ENCODE measurements at places on chromosomes 2 and 18.

GRCh38 chr18:2846636-2847316, at the start of gene EMILIN2:
TSS of gene EMILIN2 (plus strand) at chr18:2847006. CDS start at chr18:2847189, 183 bp downstream.
- peaks cover 4% of the 10 kb centered on the region for H3K27me3 ChIP-seq
- H3K36me3 ChIP-seq = no peaks in the 10 kb centered on the region
- H3K4me1 ChIP-seq = no peaks in the 10 kb centered on the region
- peak within 1 kb of the TSS; percentile 59 for H3K4me3 ChIP-seq
- H3K27ac ChIP-seq = no peak within 1 kb of the TSS
- DNase-seq = no peak

DNA sequence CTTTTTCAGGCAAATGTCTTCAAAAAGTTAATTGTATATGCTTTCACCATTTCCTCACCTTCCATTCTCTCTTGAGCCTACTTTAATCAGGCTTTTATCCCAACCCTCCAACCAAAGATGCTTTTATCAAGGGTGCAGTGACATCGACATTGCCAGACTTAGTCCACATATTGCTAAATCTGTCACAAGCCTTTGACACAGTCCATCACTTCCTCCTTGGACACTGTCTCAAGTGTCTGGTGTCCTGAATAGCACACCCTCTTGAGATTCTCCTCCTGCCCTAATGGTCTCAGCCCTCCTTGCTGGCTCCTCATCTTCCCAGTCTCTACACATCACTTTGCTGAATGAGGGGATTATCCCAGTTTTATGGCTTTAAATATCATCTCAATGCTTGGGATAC, 147.5 kb upstream of the SLC39A10 start:
- no peak for DNase-seq
- H3K36me3 ChIP-seq = no peaks in the 10 kb centered on the region
- H3K4me1 ChIP-seq = peaks cover 3% of the 10 kb centered on the region
- H3K4me3 ChIP-seq = no peak overlapping the region
- no peaks in the 10 kb centered on the region for H3K27me3 ChIP-seq

DNA sequence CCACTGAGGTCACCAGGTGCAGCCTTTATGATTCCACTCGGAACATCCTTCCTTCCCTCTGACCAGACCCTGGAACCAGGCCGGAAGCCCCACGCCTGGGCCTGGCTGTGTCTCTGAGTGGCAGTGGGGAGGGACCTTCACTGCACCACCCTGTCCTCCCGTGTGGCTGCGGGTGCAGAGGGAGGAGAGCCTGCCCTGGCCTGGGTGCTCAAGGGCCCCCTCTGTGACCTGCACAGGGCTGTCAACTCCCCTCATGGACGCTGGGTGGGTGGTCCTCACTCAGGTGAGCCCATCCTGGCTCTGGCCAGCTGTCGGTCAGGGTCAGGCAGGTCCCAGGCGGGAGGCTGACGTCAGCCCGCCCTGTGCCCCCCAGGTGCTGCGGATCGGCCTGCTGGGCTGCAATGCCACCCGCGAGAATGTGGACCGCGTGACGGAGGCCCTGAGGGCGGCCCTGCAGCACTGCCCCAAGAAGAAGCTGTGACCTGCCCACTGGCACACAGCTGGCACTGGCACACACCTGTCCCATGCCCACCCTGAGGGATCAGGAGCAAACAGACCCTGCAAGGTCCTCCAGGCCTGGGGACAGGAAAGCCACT, 9.8 kb downstream of the AGXT start:
- no peak overlapping the region for H3K27ac ChIP-seq
- DNase-seq = no peak
- H3K4me1 ChIP-seq = no peaks in the 10 kb centered on the region
- H3K27me3 ChIP-seq = no peaks in the 10 kb centered on the region

- H3K27ac ChIP-seq = 0 out of 2 replicates have a peak overlapping the region, but pooled peaks have one; percentile 6
- H3K36me3 ChIP-seq = no peaks in the 10 kb centered on the region
- no peak for DNase-seq
- no peaks in the 10 kb centered on the region for H3K4me1 ChIP-seq
- no peak overlapping the region for H3K4me3 ChIP-seq
Measured at GRCh38 chr2:182921234-182921633, 54.8 kb upstream of the FRZB start.

DNA sequence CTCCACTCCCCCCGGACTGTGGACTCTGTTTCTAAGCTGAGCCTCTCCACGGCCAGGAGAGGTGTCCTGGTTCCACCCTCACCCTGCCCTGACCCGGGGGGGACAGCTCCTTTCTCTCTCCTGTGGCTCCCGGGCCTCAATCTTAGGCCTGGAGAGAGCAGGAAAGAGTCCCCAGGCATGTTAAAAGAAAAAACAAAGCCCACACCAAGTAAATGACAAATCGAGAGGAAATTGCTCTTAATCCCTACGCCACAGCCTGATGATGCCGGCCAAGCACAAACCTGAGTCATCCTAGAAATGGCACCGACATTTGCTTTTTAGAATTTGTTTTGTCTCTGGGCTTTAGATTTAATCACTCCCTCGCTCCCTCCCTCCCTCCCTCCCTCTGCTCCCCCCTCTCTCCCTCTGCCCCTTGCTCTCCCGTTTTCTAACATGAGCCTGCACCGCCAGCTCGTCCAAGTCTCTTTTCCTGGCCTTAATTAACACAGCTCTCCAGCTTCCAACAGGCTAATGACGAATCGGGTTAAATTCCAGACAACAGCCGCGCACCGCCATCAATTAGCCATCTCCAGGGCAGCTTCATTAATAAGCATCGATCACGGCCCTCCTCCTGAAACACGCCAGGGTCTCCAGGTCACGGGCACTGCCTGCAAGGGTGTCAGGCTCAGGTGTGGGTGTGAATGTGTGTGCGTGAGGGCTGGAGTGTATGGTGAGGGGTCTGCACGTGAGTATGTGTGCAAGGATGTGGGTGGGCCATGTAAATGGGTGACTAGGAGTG, 230.8 kb downstream of the CELF4 start:
- H3K36me3 ChIP-seq = no peaks in the 10 kb centered on the region
- H3K4me1 ChIP-seq = no peaks in the 10 kb centered on the region
- H3K27ac ChIP-seq = no peak overlapping the region

GRCh38 chr2:225771701-225772100, 372.2 kb downstream of the NYAP2 start:
- H3K36me3 ChIP-seq = no peaks in the 10 kb centered on the region
- H3K4me1 ChIP-seq = no peaks in the 10 kb centered on the region
- no peak for DNase-seq
- H3K4me3 ChIP-seq = no peak overlapping the region
- H3K27ac ChIP-seq = no peak overlapping the region
- no peaks in the 10 kb centered on the region for H3K27me3 ChIP-seq

DNA sequence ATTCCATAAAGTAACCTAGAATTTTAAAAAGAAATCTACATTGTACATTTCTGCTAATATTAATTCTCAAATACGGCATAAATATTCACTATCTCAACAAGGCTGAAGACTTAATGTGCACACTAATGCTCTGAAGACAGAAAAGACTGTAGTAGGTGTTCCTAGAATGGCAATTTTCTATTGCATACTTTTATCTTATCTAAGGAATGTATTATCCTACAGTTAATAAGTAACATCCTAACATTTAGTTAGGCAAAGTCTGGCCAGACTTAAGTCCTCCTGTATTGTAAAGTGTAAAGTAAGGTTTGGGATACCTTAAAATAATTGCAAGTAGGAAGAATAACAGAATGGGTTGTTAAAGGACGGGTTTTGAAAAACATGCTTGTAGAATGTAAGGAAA, 42.2 kb downstream of the CHST9 start:
- no peaks in the 10 kb centered on the region for H3K4me1 ChIP-seq
- H3K27me3 ChIP-seq = no peaks in the 10 kb centered on the region
- DNase-seq = no peak
- no peaks in the 10 kb centered on the region for H3K36me3 ChIP-seq
- H3K27ac ChIP-seq = no peak overlapping the region
- no peak overlapping the region for H3K4me3 ChIP-seq

GRCh38 chr2:11344956-11345677, 681 bp upstream of the ROCK2 start:
- no peaks in the 10 kb centered on the region for H3K36me3 ChIP-seq
- no peaks in the 10 kb centered on the region for H3K27me3 ChIP-seq
- no peak for DNase-seq
- H3K27ac ChIP-seq = peak overlapping the region; percentile 66

DNA sequence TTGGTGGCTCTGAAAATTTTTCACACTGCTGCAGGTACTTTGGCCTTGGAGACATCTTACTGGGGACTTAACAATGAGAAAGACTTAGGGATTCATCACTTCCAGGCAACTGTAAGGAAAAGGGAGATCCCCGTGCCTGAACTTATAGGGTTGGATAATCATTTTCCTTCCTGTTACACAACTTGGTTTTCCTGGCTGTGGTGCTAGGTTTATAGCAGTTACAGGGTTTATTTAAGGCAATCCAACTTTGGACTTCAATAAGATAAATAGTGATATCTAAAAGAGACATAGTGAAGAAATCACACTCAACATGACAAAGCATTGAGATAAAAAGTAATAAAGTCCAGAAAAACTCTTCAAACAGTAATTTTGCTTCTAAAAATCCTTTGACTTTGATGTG, 70.2 kb upstream of the RAPH1 start:
- no peak for DNase-seq
- no peak overlapping the region for H3K27ac ChIP-seq
- H3K27me3 ChIP-seq = peaks cover 4% of the 10 kb centered on the region
- no peaks in the 10 kb centered on the region for H3K36me3 ChIP-seq
- no peaks in the 10 kb centered on the region for H3K4me1 ChIP-seq

- no peaks in the 10 kb centered on the region for H3K27me3 ChIP-seq
- no peak overlapping the region for H3K4me3 ChIP-seq
- H3K36me3 ChIP-seq = no peaks in the 10 kb centered on the region
- peaks cover 10% of the 10 kb centered on the region for H3K4me1 ChIP-seq
Measured at GRCh38 chr2:96131152-96131812, 7.0 kb downstream of the ASTL start.

- no peak overlapping the region for H3K4me3 ChIP-seq
- H3K4me1 ChIP-seq = peaks cover 13% of the 10 kb centered on the region
- no peaks in the 10 kb centered on the region for H3K27me3 ChIP-seq
- H3K27ac ChIP-seq = 0 out of 2 replicates have a peak overlapping the region, but pooled peaks have one; percentile 14
Measured at GRCh38 chr2:9535177-9535576, 20.5 kb downstream of the ADAM17 start.

DNA sequence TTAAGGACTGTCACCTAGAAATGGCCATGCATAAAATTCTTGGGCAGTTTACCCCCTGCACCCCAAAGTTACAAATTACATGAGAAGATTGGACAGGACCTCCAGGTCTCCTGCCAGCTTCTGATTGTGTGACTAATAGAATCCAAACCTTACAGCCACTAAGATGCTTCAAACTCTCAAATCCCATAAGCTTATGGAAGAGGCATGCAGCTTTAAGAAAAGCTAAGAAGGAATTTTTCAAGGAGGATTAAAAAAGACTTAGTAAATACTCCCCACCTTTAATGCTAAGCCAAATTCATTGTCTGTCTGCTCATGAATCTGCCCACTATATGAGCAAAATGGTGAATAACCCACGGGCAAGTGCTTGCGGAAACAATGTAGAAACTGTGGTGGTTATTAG, 86.3 kb downstream of the MAIP1 start:
- no peak overlapping the region for H3K4me3 ChIP-seq
- no peaks in the 10 kb centered on the region for H3K4me1 ChIP-seq
- no peaks in the 10 kb centered on the region for H3K36me3 ChIP-seq
- no peak overlapping the region for H3K27ac ChIP-seq
- DNase-seq = no peak
- no peaks in the 10 kb centered on the region for H3K27me3 ChIP-seq

DNA sequence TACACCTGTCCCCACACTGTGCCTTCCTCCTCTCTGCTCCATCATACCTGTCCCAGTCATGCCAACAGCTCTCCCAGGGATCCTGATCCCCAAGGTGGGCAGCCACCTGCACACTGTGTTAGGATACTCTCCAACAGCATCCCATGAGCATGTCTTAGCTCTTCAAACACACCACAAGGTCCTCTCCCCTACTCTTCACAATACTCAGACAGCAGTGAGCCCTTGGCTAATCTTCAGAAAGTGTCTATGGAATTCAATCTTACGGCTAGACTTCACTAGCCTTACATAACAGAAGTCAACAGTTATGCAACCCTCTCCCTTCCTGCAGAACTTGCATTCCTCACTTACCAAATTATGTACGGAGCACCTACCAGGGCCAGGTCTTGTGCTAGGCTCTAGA, 79.9 kb downstream of the MYO5B start:
- H3K27me3 ChIP-seq = peaks cover 12% of the 10 kb centered on the region
- H3K27ac ChIP-seq = no peak overlapping the region
- DNase-seq = no peak
- H3K4me3 ChIP-seq = no peak overlapping the region

DNA sequence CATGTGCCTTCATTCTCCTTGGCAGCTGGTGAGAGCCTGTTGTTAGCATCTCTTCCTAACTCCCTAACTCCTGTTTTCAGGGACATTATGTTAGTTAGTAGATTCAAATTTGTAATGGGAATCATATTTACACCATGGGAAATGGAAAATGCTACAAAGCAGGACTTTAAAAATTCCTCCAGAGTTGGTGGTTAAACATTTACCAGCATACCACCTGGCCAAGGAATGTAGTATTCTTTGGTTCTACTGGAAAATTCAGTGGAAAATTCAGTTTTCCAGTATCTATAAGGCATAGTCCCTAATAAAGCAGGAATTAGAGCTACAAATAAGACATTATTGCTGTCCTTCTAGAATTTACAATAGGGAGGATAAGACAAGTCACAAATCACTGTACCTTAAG, 291.7 kb downstream of the GPD2 start:
- no peaks in the 10 kb centered on the region for H3K4me1 ChIP-seq
- H3K4me3 ChIP-seq = no peak overlapping the region
- H3K27me3 ChIP-seq = no peaks in the 10 kb centered on the region
- no peak overlapping the region for H3K27ac ChIP-seq
- no peaks in the 10 kb centered on the region for H3K36me3 ChIP-seq
- no peak for DNase-seq

GRCh38 chr2:177422271-177422670, 29.7 kb downstream of the AGPS start:
- H3K4me3 ChIP-seq = no peak overlapping the region
- H3K27me3 ChIP-seq = no peaks in the 10 kb centered on the region
- no peak for DNase-seq
- no peaks in the 10 kb centered on the region for H3K36me3 ChIP-seq
- no peaks in the 10 kb centered on the region for H3K4me1 ChIP-seq

GRCh38 chr2:221407765-221408164, 164.3 kb downstream of the EPHA4 start:
- no peaks in the 10 kb centered on the region for H3K27me3 ChIP-seq
- no peak for DNase-seq
- no peaks in the 10 kb centered on the region for H3K36me3 ChIP-seq
- H3K4me3 ChIP-seq = no peak overlapping the region
- H3K4me1 ChIP-seq = no peaks in the 10 kb centered on the region

All from GM12878 (cell line).